ENCODE measurements at places on chromosomes 11 and 22.

DNA sequence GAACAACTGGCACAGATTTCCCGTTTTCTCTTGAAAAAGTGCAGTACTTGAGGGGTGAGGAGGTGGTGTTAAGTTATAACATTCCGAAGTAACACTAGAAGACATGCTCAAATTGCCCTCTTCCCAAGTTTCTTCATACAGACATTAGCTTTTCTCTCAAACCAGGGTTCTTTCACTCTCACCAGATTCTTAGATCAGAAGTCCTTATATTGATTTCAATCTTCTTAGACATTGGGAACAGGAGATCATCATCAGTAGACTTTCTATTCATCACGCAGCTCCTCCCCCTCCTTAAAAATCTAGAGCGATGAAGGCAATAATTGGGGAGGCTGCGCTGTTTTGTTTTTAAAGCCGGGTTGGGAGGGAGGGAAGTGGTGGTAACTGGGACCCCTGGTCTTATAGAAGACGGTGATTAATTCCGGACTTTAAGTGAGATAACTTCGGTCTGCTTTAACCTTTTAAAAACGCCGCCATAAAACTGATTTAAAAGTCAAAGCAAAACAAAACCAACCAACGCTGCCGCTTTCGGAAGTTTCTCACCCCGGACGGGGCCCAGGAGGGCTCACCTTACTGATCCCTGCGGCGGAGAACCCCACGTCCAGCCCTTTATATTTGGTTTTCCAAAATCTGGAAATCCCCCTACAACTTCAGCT, 665 bp downstream of the USP28 start:
- peak; percentile 5 for DNase-seq

GRCh38 chr22:37112084-37112728, 2.7 kb upstream of the TMPRSS6 start:
- DNase-seq = no peak

DNA sequence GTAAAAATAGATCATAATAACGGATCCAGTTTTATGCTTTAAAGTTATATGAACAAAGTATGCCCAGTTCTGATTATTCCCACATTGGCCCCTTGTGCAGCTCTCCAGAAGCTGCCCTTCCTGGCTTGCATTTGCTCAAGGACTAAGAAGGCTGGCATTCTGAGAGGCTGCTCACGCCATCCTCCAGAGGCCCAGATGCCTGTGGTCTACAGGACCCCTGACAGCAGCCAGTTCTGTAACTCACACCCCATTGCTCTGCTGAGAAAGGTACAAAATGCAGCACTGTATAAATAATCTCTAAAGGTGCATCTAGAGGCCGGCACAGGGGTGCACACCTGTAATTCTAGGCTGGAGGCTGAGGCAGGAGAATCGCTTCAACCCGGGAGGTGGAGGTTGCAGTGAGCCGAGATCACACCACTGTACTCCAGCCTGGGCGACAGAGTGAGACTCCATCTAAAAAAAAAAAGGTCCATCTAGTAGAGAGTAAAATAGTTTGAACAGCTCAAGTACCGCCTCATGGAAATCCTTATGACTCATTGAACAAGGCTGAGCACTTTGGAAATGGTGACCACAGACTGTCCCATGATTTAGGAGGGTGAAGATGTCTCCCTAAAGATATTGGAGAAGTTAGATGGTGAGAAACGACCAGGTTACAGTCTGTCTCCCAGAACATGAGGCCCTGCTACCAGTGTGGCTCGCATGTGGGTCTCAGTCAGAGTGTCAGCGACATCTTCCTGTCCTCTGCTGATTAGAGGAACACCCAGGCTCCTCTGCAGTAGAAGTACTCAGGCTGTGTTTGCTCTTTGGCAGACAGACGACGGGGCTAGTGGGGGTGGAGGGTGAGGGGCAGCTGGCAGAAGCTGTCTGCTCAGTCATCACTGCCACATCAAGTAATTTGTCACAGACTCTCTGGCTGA, 56.3 kb downstream of the KREMEN1 start:
- no peak for DNase-seq

- no peak for DNase-seq
These were observed 82.8 kb upstream of the HMGXB4 start for GRCh38 chr22:35174401-35175038.

- peak; percentile 65 for DNase-seq
These were observed 34.3 kb upstream of the MRPL17 start for GRCh38 chr11:6717426-6717825.

DNA sequence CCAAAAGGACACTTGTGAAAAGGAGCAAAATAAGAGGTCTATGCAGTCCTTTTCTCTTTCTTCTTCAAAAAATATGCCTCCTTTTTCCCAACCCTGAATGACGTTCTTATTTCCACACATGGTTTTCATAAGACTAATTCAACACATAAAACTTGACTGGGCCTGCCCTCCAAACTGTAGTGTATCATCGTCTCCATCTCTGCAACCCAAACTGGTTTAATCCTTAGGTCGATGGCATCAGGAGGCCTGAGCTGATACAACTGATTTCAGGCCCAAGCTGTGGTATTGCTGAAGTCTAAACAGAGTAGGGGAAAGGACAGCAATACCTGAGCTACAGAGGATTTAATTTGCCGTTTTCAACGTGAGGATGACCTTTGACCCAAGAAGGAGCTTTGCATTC, 130.0 kb upstream of the MTNR1B start:
- DNase-seq = no peak

DNA sequence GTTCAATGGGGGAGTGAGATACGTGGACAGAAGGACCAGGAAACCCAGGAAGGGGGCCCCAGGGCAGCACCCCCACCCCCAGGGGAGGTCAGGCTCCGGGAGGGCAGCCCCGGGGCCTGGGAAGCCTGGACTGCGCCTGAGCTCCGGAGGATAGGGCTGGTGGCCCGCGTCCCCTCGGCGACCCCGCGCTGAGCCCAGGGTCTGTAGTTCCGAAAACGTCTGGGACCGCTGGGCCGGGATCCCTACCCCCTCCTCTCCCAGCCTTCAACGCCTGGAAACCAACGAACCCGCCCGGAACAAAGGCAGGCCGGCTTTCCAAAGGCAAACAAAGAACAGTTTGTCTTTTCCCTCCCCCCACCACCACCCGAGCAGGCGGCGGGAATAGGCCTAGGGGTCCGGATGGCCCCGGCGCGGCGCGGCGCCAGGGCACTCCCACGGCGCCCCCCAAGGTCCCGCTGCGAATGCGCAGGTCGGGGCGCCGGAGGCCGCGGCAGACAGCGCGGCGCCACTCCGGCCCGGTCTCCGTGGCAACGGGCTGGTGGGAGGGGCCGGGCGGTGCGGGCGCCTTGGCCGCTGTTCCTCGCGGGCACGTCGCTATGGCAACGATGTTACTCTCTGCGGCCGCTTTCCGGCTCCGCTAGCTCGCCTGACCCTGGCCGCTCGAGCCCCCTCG, 58.5 kb downstream of the IGLL1 start:
- DNase-seq = peak; percentile 68

GRCh38 chr11:11070976-11071375, 213.1 kb upstream of the ZBED5 start:
- DNase-seq = no peak

- DNase-seq = no peak
These were observed 245.0 kb upstream of the TBCEL start for GRCh38 chr11:120778685-120779490.

DNA sequence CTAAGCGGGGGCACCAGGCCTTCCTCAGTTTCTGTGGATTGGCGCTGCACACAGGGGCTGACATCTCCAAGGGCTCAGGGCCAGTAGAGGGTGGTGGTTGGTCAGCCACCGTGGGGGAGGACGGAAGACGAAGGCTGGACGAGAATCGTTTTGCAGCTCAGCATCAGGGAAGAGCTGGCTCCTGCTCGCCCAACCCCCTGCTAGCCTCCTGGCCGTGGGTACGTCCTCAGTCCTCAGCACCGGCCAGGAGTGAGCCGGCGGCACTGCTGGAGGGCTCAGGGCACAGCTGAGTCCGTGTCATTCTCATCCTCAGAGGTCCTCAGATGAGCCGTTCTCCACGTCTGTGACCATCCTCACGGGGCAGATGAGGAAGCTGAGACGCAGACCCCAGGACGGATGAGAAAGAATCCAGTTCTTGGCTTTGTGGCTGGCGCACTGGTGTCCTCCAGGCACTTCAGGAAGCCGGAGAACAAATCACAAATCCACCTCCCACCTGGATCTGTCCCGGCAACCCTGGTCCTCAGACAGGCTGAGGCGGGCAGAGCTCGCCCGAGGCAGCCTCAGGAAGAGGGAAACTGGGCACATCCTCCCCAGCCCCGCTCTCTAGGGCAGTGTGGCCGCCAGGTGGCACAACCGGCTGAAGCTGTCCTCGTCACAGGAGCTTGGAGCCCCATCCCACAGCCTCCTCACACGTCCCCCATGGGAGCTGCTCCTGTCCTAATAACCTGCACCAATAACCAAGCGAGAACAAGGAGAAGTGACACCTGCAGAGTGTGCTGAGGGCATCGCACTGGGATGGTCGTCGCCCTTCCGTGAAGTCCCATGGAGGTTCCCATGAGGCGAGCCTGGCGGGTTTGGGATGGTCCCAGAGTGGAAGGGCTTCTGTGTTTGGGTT, 393.7 kb downstream of the BRD1 start:
- DNase-seq = no peak

- no peak for DNase-seq
These were observed 79.3 kb downstream of the LIF start for GRCh38 chr22:30167296-30167695.

GRCh38 chr11:59479906-59480305, 6.8 kb downstream of the OR4D10 start:
- peak; percentile 59 for DNase-seq

DNA sequence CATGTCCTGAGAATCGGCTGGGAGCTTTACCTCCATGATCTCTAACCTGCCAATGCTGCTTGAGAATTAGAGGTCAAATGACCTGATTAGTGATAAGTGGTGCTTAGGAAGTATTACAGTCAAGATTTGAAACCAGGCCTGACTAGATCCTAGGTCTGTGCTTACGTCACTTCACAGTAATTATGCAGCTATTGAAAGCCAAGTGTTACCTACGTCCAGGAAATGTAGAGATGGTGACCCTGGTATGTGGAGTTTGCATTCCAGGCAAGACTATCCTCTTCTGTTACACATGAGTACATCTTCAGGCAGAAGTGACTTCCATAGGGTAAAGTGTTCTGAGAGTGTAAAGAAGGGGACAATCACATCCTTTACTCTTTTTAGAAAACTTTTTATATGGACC, 530.4 kb upstream of the TENM4 start:
- no peak for DNase-seq

GRCh38 chr11:63877658-63878241, 38.8 kb downstream of the MARK2 start:
- no peak for DNase-seq

- DNase-seq = peak; percentile 56
These were observed 533.9 kb upstream of the CCDC90B start for GRCh38 chr11:83819931-83820549.

DNA sequence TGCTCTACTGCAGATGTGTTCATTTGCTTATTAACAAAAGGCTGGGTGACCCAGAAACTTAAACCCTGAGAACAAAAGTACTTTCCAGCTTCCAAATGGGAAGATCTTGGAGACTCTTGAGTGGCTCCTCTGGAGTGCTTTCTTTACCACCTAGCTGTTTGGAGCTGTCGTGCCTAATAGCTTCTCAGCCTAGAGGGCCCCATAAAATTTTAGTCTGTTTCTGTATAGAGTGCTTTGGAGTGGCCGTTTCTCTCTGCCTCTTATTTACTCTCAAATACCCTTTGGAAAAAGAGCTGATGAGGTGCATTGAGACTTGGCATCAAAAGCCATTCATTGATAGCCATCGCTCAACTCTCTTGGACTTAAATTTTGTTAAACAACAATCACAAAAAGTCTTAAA, 50.7 kb downstream of the ZNRF3 start:
- DNase-seq = no peak

All from inflammatory macrophage treated with lipopolysaccharide for 1 hour (primary cell).